Tracheal epithelial cell (primary cell): ENCODE measurements at places on chromosomes 7 and 10. TPM values are rescaled to one million over a fixed set of nuclear protein-coding genes. Genes with fewer than 3 reads are reported as not detected.

The SNX8 gene
- 7.5 and 8.4 TPM in 2 replicates for total RNA-seq

The PRKRIP1 gene
- total RNA-seq = 11.5 and 19.0 TPM in 2 replicates

The TFPI2 gene
- total RNA-seq = 20.9 and 26.7 TPM in 2 replicates

The MYOZ1 gene
- total RNA-seq = not detected in 2 replicates

The DPYSL4 gene
- 0.21 and 1.2 TPM in 2 replicates for total RNA-seq

The ATG9B gene
- 0.24 TPM in 1 of 2 replicates, not detected in the other for total RNA-seq

The CNNM1 gene
- total RNA-seq = under 0.01 and 0.21 TPM in 2 replicates

The AS3MT gene
- total RNA-seq = 3.4 and 4.9 TPM in 2 replicates

The MARVELD1 gene
- 8.4 and 12.6 TPM in 2 replicates for total RNA-seq
